ENCODE measurements at places on chromosomes 5 and 9.

- DNase-seq, result no peak
Measured at GRCh38 chr5:171168171-171168570, 140.9 kb upstream of the TLX3 start.

- peak; percentile 45 for DNase-seq
Measured at GRCh38 chr9:69168709-69169217, 5.3 kb upstream of the TJP2 start.

GRCh38 chr9:93948441-93949072, 6.6 kb downstream of the BARX1 start:
- no peak for DNase-seq

DNA sequence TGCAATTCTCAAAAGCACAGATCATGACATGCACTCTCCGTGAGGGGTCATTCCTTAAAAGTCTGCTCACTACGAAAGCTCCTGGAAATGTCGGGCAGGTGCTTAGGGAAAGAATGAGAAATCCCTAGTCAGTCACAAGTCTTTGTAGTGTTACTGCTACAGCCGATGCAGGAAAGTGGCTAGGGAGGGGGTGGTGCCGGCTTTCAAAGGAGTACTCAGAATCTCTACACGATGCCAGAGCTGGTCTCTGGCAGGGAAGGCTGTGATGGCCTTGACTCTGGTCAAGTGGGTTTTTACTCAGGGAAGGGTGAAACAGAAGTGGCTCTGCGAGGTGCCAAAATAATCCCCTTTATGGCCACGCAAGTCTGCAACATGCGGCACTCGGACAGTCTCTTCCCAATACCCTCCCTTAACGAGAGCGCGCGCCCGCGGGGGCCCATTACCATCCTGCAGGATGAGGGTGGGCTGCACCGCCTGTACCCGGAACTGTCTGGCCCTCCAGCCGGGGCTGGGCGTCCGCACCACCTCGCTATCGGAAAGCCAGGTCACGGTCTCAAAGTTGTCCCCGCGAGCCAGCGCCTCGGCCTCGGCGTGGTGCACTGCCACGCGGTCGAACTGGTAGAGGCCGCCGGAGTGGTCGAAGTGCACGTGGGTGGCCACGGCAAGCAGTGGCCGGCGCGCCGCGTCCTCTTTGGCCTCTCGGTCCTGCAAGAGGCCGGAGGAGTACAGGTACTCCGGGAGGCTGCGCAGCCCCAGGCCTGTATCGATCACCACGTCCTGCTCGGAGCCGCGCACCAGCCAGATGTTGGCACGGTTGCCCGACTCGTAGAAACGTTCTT, 956 bp downstream of the MBLAC2 start:
- peak; percentile 27 for DNase-seq

DNA sequence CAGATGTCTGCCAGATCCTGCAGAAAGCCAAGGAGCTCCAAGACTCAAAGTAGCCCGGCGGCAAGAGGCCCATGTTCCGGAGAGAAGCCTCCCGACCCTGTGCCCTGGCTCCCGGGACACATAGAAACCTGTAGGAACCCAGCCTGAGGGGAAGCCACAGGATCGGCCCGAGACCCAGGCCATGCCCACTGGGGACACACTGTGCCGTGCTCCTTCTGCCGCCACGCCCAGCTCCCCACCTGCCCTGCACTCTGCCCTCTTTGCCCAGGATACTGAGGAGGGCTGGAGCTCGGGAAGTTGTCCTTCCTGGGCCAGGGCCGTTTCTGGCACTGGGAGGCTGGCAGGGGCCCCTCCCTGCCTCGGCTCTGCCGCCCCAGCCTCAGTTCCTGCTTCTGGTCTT, 10.5 kb upstream of the ENDOG start:
- DNase-seq, result no peak

GRCh38 chr5:73273379-73274050, 100.5 kb downstream of the TMEM174 start:
- no peak for DNase-seq

DNA sequence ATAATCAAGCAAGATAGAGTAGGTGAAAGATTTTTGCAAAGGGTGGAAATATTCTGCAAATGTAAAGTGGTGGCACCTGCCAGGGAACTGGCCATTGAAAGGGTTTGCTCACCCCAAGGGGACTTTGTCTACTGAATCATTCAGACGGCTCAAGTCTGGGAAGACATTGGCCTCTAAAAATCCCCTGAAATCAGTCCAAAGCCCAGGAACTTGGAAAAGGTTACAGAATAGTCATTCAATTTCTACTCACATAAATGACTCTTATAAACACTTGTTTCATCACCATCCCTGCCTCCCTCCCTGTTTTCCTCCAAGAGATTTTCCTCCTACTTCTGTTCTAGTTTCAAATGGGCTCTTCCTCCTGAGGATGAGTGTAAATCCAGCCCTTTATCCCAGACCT, 28.5 kb downstream of the ZNF366 start:
- no peak for DNase-seq

DNA sequence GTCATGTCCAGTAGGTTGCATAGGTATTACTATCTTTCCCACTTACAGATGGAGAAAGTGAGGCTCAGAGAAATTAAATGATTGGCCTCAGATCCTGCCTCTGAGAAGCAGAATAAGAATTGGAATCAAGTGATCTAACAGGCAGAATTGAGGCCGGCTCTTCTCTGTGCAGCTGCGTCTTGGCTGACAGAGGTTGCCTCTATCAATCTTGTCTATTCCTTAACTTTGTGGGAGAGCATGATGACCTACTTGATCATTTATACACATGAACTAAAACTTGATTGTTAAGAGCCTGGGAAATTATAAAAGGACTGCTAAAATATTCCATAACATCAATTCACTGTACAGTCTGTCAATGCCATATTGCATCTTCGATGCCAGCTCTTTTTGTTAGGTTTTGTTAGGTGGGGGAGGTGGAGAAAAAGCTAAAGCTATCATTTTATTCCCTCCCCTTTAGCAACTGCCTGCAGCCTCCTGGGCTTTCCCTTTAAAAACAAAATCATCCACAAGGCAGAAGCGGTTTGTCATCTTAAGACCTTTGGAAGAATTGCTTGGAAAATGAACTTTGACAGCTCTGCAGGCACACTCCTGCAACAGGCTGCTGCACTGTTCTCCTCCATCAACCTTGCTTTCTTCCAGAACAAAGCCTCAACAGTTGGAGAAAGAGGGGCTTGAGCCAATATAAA, 247.4 kb downstream of the SMARCA2 start:
- DNase-seq, result no peak

DNA sequence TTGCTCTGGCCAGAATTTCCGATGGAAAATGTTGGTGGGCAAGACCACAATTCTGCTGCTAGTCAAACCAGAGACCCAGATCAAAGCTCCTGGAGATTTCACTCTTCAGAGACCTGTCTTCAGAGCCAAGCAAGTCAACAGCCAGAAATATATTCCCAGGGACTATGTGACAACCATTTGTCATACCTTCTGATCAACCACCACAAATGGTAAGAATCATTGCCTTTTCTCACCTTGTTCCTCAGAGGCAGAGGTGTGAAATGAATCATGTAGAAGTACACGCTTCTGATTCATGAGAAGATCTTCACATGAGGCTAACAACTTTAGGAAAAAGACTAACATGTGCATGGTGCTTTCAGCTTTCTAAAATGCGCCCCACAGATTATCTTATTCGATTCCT, 53.5 kb downstream of the SUSD1 start:
- peak; percentile 6 for DNase-seq

- no peak for DNase-seq
Measured at GRCh38 chr9:71822935-71823334, 54.6 kb upstream of the CEMIP2 start.

DNA sequence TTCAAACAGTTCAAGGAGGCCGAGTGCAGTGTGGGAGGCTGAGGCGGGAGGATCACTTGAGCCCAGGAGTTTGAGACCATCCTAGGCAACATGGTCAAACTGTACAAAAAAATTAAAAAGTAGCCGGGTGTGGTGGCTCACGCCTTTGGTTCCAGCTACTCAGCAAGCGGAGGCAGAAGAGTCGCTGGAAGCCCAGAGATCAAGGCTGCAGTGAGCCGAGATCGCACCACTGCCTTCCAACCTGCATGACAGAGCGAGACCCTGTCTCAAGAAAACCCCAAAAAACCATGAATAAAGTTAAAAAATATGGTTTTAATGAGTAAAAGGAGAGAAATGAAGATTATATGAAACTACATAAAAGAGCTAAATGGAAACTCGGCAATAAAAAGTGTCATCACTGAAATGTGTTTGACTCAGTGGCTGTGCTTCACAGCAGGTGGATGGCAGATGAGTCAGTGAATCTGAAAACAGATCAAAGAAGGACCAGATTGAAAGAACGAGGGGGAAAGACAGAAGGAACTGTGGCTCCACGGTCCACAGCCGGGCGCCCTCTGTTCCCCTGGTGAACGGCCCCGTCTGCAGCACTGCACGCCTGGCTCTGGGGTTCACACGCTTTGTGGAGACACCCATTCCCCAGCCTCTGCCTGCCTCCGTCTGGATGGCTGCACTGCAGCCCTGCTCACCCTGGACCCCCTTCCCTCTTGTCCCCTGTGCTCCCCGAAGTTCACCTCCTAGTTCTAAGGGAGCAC, 25.1 kb downstream of the EXD3 start:
- peak; percentile 50 for DNase-seq
